ENCODE measurements at places on chromosomes 4 and X.

DNA sequence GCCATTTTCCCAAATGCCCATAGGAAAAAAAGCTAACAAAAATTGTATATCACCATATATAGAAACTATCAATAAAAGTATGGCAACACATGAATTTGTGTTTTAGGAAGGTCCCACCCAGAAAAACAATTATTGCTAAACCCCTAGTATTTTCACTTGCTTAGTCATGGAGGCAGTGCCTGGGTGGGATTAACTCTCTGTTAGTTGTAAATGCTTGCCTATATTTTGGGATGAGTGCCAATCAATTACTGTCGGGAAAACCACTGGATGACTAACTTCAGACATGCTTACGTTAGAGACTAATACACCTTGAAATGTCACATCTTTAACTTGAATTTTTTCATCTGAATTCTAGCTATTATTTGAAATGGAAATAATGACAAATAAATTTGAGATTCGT lies 33.9 kb downstream of the TMPRSS11A start:
- peak; percentile 85 for DNase-seq

GRCh38 chrX:50707405-50707804 lies 106.6 kb downstream of the SHROOM4 start:
- DNase-seq, result no peak

- no peak for DNase-seq
These were observed 626.5 kb upstream of the CPEB2 start for GRCh38 chr4:14375816-14376215.

GRCh38 chrX:136210243-136210642 lies 41.0 kb downstream of the MAP7D3 start:
- no peak for DNase-seq

DNA sequence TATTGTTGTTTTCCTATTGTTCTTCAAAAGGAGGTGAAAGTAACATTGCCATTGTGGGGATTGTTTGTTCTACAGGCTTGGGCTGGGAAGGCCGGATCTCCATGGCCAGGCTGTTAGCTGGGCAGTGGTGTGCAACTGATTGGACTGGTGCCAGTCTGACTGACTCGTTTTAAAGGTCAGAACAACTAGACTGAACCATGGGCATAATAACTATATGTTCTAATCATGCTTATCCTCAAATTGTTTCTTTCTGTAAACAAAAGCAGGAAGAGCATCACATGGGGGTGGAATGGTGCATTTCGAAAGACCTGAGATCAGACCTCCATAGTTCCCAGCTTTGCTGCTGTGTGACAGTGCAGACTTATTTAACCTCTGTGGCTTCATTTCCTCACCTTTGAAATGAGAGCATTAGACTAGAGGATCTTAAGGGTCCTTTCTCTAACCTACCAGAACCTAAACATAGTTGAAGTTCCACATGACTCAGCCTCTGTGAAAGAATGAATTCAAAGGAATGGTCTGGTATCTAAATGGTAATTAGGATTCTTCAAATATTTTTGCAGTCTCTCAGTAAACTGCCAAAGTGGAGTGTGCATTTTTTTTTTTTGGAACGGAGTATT lies 66.7 kb upstream of the PGRMC2 start:
- DNase-seq, result peak; percentile 94

GRCh38 chr4:48021100-48021499 lies 4.5 kb downstream of the NIPAL1 start:
- DNase-seq, result no peak

- no peak for DNase-seq
These were observed 17.3 kb upstream of the QRFPR start for GRCh38 chr4:121397941-121398601.

- DNase-seq, result no peak
These were observed 52.1 kb downstream of the RTL5 start for GRCh38 chrX:72079607-72080006.

DNA sequence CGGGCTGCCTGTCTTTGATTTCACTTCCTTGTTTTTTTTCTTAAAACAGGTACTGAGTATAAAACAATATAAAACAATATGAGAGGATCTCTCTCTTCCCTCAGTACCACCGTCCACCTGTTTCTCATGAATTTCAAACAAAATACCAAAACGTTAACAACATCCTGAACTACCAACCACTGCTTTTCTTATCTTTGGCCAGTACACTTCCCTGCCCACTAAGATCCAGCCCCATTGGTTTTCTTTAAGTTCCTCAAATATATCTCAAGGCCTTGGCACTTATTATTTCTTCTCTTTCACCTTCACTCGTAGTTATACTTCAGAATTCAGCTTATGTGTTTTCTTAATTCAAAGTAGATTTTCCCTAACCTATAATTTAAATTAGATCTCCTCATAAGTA lies 370.2 kb upstream of the GRIA3 start:
- no peak for DNase-seq

DNA sequence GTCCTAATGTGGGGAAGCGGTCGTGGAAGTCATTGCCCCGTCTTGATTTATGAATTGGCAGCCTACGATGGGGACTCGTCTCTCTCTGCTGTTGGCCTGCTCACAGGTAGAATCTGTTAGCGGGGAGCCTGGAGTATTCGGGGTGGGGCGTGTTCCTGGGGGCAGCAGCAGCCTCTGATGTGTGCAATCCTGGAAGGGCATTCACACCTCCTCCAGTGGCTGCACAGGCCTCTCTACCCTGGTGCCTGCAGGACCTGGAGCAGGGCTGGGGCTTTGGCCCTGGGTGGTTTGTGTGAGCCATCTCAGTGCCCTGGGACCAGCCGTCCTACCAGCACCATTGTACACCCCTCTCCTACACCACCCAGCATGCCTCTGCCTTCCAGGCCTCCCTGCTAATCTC lies 340.9 kb downstream of the ARHGAP10 start:
- no peak for DNase-seq

- no peak for DNase-seq
These were observed 133.8 kb downstream of the CPZ start for GRCh38 chr4:8726344-8726851.

DNA sequence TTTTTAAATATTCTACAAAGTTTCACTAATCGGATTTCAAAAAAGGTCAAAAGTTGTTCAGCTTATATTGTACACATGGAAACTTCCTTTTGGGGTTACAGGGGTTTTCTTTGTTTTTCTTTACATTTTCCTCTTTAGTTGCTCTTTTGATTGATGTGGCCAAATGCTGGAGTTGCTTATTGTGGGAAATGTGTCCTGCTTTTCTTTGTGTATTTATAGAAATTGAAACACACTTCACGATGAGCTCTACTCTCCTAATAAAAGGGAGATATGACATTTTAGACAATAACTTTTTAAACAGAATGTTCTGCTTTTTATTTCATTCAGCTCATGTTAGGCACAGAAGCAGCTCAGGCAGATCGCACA lies 50.7 kb upstream of the SPRY1 start:
- DNase-seq, result no peak

GRCh38 chr4:6578221-6578620 lies 3.2 kb downstream of the MAN2B2 start:
- no peak for DNase-seq

GRCh38 chrX:1323315-1323714 lies 13.3 kb upstream of the IL3RA start:
- no peak for DNase-seq

- no peak for DNase-seq
These were observed 280.7 kb upstream of the GALNT7 start for GRCh38 chr4:172887959-172888358.

GRCh38 chrX:87702795-87703194 lies 185.2 kb downstream of the KLHL4 start:
- DNase-seq, result no peak

DNA sequence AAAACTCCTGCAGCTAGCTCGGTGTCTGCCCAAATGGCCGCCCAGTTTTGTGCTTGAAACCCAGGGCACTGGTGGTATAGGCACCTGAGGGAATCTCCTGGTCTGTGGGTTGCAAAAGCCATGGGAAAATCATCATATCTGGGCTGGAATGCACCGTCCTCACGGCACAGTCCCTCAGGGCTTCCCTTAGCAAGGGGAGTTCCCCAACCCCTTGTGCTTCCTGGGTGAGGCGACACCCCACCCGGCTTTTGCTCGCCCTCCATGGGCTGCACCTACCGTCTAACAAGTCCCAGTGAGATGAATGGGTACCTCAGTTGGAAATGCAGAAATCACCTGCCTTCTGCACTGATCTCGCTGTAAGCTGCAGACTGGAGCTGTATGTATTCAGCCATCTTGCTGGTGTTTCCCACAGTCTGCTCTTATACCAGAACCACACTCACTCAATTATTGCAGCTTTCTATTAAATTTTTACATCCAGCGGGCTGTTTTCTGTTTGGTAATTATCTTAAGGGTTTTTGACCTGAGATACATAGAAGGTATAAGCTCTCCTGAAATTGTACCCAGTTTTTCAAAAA lies 36.7 kb upstream of the NPNT start:
- DNase-seq, result no peak

GRCh38 chrX:148700021-148700420 lies 199.6 kb downstream of the AFF2 start:
- no peak for DNase-seq

DNA sequence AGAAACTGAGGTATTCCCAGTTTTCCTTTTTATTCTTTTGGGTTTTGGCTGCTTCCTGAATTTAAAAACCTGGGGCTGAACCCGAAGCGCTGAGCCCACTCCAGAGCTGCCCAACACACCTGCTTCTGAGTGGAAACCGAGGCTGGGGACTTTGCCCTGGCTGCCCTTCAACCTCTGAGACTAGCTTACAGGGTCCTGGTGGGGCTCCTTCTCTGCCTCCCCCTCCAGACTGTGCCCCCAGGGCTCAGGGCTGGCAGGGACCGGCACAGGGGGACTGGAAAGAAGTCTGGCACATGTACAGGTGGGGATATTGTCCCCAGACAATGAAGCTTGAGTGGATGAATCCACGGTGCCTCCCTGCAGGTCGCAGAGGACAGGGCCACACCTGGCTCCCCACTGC lies 240.4 kb upstream of the PSAPL1 start:
- DNase-seq, result no peak

GRCh38 chrX:101385795-101386541 lies at the start of gene BTK:
BTK (minus strand) TSS chrX:101386191; CDS start chrX:101375284, 10,907 bp downstream.
- no peak for DNase-seq

DNA sequence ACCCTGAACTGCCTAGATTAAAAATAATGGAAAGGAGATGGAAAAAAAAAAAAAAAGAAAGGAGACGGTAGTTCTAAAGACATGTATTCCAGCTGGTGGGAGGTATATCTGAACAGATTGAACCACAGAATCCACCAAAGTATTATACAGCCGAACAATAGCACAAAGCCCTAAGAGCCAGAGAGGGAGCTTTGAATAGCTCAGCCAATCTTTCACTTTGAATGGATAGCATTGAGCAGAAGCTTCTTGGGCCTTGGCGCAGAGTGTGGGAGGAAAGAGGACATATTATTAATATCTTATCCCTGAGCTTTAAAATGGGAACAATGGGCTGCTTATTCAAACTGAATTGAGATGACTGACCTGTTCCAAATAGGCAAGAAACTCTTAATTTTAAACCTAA lies 147.8 kb upstream of the PAQR3 start:
- DNase-seq, result no peak

DNA sequence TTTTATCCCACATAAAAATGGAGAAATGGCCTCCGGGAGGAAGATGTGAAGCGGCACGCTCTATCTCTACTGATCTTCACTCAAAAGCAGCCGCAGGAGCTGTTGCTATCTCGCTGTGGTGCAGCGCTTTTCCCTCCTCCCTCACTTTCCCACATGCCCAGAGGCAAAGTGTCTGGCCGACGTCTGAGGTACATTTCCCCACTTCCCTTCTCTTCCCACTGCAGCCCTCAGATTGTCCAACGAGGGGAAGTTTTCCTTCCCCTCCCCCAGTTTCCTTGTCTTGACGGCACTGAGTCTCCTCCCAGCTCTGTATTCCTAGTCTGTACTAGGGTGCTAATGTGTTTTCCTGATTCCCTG lies 660 bp upstream of the COL25A1 start:
- DNase-seq, result no peak

DNA sequence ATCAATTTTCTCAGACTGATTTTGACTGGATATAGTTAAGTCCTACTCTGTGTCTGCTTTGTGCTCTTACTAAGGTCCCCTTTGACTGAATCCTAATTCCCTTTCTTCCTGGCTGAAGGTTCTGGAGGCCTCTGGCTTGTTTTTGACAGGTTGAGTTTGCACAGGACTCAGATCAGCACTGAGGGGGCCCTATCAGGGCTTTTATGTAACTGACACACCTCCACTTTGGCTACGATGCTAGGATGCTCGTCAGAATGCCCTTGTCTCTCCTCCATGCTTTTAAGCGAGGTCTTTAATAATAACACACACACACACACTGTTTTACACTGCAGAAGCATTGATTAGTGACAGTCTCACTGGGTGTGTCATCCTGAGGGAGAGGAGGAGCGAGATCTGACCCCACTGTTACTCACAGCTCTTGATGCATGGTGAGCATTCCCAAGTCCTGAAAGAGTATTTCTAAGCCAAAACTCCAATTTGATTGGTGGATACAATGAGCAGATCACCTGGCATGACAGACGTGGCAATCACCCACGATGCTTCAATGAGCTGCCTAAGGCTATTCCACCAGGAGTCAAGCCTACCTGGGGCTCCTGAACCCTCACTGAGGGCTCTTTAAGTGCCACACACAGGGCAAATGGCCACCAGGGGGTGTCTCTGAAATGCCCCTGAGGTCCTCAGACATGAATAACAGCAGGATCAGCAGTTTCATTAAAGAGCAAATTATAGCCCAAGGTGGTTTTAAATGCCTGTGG lies 130.4 kb upstream of the CPEB2 start:
- DNase-seq, result no peak

- DNase-seq, result no peak
These were observed 101.4 kb upstream of the GPC4 start for GRCh38 chrX:133516686-133517085.

All from retinal pigment epithelial cell (primary cell).